ENCODE measurements at places on chromosomes 3 and 15. TPM values are rescaled to one million over a fixed set of nuclear protein-coding genes. Genes with fewer than 3 reads are reported as not detected.

- no peak for DNase-seq
These were observed 95.2 kb downstream of the CHSY1 start for GRCh38 chr15:101156509-101157159.

DNA sequence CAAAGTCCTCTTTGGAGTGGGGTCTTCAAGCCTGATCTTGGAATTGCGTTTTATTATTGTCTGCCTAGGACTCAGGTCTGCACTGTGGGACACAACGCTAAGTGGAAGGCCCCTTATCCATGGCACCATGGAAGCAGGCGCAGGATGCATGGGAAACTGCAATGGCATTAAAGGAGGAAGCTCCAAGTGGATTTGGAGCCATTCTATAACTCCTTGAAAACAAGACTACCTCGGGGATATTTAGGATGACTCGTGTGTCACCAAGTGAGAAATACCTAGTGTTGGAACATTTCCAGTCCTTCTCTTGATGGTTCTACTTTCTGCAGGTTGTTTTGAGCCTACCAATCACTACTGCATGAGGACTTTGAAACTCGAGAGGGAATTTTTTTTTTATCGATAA lies 126.6 kb upstream of the ZBED2 start:
- no peak for DNase-seq

GRCh38 chr3:137972396-137972795 lies 37.6 kb upstream of the CLDN18 start:
- DNase-seq: no peak

DNA sequence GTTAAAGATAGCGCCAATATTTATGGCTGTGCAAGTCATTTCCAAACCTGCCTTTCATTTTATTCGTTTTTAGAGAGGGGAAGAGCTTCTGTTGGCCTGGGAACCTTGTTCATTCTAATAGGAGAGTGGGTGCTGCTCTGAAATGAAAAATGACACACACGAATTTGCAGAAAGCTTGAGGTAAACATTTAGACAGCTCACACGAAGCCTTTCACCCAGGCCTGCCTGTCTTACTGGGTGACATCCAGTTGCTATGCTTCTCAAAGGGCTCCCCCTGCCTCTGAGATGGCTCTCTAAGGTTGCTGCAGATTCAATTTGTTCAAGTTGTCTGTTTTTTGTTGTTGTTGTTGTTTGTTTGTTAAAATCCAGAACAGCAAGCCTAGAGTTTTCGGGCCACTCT lies 18.2 kb downstream of the PEX5L start:
- no peak for DNase-seq

- no peak for DNase-seq
These were observed 89.1 kb downstream of the XXYLT1 start for GRCh38 chr3:195181741-195182469.

CCR3 gene
- total RNA-seq: 0.55 TPM

GOLGA8G gene
- not detected for total RNA-seq
